GM23338 (cell line): ENCODE measurements at places on chromosomes 11 and 22.

GRCh38 chr11:111414267-111414931 lies 35.3 kb upstream of the POU2AF1 start:
- no peak for DNase-seq

GRCh38 chr11:76939219-76939631 lies 78.5 kb downstream of the ACER3 start:
- DNase-seq: no peak

- no peak for DNase-seq
Observed at GRCh38 chr11:14181121-14181520, 177.9 kb downstream of the RRAS2 start.

GRCh38 chr22:26786398-26786797 lies 129.0 kb downstream of the MIAT start:
- no peak for DNase-seq
